ENCODE measurements at places on chromosomes 7 and 10. TPM values are rescaled to one million over a fixed set of nuclear protein-coding genes. Genes with fewer than 3 reads are reported as not detected.
A peak's percentile ranks its signal among the peaks of the same experiment; 100 is the strongest.

Gene ASZ1
- not detected for total RNA-seq

DNA sequence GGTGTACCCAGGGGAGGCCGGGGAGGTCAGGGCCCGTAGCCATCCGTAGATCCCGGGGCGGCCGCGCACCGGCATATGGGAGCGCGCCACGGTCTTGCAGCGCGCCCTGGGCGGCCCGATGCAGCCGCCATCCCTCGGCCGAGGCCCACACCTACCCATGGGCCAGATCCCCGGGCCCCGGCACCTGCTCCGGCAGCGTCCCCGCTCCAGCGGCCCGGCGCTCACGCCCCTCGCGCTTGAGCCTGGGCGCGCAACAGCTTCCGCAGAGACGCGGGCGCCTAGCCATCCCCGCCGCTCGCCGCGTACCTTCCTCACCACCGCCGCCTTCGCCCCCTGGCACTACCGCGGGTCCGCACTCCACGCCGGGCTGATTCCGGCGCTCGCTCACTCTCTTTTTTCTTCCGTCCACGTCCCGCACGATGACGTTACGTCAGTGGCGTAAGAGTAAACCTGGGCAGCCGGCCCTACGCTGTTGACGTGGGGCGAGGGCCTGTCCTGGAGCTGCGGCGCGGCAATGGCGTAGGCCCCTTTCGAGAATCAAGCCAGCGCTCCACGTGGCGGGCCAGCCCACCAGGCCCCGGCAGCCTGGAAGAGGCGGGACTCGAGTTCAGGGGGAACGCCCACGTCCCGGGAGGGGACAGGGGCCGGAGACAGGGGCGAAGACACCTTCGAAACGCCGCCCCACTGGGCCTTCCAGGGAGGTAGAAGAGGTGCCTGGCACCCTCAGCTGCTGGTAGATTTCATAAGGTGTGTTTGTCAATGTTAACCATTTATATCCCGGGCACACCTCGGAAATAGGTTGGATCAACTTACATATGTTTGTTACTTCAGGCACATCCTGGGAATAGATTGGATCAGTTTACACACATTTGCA is at the start of gene ALDH18A1:
Gene ALDH18A1 (minus strand): TSS at position 421 of the 874 bp plus-strand sequence. CDS start 3,334 bp downstream, outside the sequence.
- peak; percentile 92 for DNase-seq

DNA sequence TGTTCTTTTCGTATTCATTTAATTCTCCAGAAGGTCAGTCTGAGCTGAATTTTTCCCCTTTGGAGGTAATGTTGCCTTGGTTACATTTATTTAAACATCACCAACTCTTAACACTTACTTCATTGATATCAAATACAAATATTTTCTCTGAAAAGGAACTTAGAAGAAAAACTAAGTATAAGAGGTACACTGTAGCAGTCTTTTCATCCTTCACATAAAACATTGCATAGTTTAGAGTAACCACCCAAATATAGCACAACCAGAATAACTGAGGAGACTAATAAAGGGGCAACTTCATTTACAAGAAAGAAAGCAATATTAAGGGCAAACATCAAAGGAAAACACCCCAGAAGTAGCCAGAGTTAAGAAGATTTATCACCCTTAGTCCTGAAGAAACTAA is 1115.0 kb upstream of the POT1 start:
- no peak for DNase-seq

- no peak for DNase-seq
These were observed 51.5 kb downstream of the EGFR start for GRCh38 chr7:55070271-55070743.

GRCh38 chr7:22061775-22062174 is 116.1 kb upstream of the CDCA7L start:
- DNase-seq: no peak

DNA sequence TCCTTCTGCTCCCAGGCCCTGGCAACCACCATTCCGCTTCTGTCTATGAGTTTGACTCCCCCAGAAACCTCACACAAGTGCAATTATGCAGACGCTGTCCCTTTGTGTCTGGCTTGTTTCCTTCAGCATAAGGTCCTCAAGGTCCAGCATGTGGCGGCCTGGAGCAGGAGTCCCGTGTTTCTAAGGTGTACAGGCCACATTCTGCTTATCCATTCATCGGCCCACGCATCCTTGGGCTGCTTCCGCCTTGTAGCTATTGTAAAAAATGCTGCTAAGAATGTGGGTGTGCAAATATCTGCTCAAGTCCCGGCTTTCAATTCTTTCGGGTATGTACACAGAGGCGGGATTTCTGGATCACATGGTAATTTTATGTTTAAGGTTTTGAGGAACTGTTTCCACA is 38.2 kb downstream of the ESYT2 start:
- no peak for DNase-seq

Gene SYT15
- total RNA-seq: 1.8 TPM

Gene LLCFC1
- total RNA-seq: not detected

DNA sequence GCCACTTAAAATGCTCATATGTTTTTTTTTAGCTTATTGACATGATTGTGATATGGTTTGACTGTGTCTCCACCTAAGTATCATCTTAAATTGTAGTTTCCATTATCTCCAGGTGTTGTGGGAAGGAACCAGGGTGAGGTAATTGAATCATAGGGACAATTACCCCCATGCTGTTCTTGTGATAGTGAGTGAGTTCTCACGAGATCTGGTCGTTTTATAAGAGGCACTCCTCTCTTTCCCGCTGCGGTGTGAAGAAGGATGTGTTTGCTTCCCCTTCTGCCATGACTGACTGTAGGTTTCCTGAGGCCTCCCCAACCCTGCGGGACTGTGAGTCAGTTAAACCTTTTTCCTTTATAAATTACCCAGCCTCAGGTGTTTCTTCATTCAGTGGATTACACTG is 80.5 kb upstream of the ETV1 start:
- DNase-seq: no peak

- DNase-seq: no peak
These were observed 584.6 kb downstream of the CNTNAP2 start for GRCh38 chr7:146701166-146701565.

DNA sequence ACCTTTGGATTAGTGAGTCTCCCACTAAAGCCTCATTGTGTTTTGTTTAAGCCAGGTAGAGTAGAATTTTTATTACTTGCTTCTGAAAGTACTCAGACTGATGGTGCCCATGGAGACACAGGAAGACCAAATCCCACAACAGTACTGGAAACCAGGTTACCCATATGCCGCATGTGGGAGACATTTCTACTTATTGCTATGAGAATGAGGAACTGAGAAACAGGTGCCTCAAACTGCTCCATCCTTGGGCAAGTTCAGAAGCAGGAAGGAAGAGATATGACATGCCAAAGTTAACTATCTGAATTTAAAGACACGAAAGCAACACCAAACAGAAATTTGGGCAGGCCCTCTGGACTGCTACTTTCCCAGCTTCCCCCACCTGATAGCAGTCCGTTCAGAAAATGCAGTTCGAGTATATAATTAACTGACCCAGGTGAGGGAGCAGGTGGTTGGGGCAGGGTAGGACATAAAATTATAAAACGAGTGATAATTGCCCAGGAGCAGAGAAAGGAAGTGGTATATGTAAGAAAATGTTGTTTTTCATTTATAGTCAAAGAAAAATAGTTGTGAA is 382.3 kb upstream of the MTPN start:
- DNase-seq: no peak

GRCh38 chr7:34138483-34138882 is 233.1 kb downstream of the BMPER start:
- DNase-seq: no peak

Gene ICA1
- 3.5 TPM for total RNA-seq

DNA sequence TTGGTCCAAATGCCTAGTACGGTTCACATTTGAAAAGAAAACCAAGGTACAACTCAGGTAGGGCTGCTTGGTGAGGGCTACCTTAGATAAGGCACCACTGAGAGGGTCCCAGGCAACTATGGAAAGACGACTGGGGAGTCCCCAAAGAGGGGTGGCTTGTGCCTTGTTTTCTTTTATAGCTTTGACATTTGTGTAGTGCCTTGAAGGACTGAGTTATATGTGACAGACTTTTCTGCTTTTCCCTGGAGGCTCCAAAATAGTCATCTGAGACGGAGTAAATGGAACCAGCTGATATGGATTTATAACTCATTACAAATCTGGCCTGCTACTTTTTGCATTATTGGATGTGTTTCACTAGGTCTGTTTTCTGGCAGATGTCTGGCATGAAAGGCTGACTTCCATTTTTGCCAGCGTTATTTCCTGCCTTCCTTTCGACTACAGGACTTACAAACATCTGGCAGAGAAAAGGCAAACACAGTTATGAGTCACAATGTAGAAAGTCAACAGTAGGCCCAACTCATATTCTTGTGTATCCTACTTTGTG is 88.2 kb upstream of the IMMP2L start:
- DNase-seq: no peak

DNA sequence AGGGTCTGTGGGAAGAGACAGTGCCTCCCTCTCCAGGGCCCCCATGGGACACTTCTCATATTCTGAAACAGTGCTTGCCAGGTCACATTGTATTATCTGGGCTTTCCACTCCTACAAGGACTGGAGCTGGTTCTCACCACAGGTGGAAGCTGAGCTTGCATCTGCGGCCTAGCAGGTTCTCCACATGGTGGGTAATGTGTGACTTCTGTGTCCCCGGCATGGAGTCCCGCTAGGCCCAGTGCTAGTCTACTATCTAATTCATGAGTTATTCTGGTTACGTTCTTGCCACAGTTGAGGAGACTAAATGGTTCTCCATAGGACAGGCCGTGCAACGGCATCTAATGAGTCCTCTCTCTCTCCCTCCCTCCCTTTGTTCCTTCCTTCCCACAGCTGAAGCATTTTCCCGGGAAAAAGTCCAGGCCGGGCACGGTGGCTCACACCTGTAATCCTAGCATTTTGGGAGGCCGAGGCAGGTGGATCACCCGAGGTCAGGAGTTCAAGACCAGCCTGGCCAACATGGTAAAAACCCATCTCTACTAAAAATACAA is 27.7 kb downstream of the PRLHR start:
- DNase-seq: no peak

Gene FFAR4
- total RNA-seq: 0.17 TPM

- no peak for DNase-seq
These were observed 28.8 kb upstream of the GNAI1 start for GRCh38 chr7:80105701-80106408.

- no peak for DNase-seq
These were observed 1.3 kb downstream of the ELN start for GRCh38 chr7:74029089-74029785.

DNA sequence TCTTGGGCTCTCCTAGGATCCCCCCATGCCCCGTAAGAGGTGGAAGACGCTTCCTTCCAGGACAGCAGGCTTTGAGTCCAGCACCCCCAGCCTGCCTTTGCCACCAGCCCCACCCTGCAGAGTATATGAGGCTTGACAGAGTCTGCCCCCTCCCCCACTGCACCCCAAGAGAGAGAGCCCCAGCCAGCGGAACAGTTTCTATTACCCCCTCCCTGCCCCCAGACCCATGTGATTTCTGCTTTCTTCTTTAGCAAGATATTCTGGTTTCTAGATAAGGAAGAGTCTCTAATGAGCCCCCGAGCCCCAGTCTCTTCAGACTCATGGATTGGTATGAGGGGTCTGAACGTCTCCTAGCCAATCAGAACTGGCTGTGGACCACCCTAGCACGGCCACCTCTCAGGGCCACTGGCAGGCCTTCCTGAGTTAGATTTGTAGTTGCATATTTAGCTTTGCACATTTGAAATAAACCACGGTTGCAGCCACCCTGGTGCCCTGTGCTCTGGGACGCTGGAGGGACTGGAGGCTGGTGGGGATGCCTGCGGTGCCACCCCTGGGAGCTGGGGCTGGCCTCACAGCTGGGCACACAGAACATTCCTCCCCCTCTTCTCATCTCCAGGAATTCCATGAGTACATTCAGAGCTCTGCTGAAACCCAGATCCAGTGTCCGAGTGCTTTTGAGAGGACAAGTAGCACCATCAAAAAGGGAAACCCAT is 3.0 kb upstream of the SH2B2 start:
- no peak for DNase-seq

DNA sequence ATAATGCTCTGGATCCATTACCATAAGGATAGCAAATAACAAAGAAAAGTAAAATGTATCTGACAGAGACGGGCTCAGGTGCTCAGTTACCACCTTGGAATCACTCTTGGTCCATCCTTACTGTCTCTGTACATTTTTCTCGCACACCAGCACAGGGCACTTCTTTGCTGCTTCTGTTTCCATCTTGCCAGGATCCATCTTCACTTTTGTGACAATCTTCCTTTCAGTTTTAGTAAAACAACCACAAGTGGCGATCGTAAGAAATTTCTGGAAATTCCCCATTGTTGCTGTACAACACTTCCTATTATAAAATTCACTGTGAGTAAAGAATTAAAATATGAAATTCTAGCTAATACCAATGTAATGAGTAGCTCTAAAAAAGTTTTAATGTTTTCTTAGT is 695.5 kb downstream of the GRM8 start:
- DNase-seq: no peak

DNA sequence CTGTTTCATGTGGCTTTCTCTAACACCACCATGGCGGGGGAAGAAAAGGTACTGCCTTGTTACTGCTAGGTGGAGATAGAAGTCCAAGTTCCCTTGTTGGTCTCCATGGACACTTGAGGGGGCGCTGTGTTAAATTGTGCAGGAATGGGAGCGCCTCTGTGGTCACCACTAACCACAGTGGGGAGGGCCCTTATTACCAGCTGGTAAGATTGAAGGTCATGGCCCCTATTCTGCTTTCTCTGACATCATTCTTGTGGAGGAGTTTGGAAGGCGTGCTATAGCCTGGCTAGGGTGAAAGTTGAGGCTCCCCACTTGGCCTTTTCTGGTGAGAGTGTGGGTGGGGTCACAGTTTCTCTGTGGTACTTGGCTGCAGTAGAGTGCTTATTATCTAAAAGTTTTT is 14.9 kb upstream of the MXI1 start:
- no peak for DNase-seq

Gene AKR1D1
- 93.9 TPM for total RNA-seq

GRCh38 chr10:126394948-126395347 is 6.7 kb upstream of the ADAM12 start:
- DNase-seq: no peak

Gene SEC31B
- 1.3 TPM for total RNA-seq

- no peak for DNase-seq
These were observed 259.3 kb downstream of the TRIL start for GRCh38 chr7:28698840-28699239.

- DNase-seq: no peak
These were observed 265.1 kb downstream of the ZEB1 start for GRCh38 chr10:31584098-31584631.

Gene CPA2
- total RNA-seq: not detected

Gene PRSS37
- total RNA-seq: not detected

- no peak for DNase-seq
These were observed 121.5 kb downstream of the CRPPA start for GRCh38 chr7:16299853-16300252.

Gene TMEM140
- total RNA-seq: 34.3 TPM

Gene NKX2-3
- 0.09 TPM for total RNA-seq

Gene PNLIPRP3
- total RNA-seq: not detected

DNA sequence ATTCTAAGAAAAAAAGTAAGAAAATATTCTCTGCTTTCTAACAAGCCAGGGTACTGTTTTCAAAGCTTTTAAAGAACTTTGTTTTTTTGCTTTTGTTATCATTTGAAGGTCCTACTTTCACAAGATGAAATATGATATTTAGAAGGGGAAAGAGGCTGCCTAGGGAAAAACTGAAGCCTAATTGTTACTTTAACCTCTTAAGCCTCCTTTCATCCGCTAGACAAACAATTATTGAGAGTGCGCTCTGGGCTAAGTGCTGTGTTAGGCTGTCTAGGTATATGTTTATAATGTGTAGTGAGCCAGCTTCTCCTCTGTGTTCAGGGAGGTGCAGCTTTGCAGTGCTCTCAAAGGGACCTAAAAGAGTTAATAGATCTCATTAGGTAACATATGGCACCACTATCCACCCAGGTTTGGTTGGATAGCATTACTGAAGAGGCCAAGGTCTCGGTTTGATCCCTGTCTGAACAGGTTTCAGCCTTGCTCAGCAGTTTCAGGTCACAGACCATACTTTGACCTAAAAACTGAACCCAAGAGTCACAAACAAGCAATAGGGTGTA is 17.9 kb downstream of the PDK4 start:
- no peak for DNase-seq

GRCh38 chr7:138434597-138435019 is 25.5 kb upstream of the TRIM24 start:
- no peak for DNase-seq

All from liver (tissue), 10 donors.